Stimulated activated CD4-positive, alpha-beta T cell treated with anti-CD3 and anti-CD28 coated beads, Interleukin-1b, Interleukin-23, amount 100 ng/mL, for 1 hour (primary cell): ENCODE measurements at places on chromosomes 12 and 14.

DNA sequence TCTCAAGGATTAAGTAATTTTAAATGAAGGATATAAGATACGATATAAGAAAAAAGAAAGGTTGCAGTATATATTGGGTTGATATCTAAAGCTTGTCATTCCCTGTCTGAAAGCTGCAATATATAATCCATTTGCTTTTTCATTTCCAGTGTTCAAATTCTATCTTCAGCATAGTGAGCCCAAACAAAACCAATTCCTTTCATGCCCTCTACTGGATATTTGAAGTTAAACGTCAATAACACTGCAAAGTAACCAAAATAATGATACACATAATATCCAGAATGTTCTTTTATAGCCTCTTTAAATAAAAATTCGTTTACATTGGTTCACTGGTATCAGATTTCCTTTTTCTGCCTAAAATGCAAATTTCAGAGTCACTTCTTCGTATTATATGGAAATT, 64.5 kb upstream of the DAAM1 start:
- no peak for DNase-seq

DNA sequence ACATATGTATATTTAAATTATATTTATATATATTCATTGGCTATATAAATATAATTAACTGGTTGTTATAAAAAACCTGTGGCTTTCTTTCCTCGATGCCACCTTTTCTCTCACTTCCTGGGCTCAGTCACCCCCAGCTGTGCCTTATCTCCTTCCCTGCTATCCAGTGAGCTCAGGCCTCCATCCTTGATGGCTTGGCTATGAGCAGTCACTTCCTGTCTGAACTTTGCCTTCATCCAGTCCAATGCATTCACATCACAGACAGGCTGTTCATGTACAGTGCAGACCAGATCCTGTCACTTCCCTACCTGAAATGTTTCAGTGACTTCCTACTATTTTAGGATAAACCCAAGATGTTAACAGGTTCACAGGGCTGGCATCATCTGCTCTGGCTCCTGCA, 115.3 kb upstream of the PRB2 start:
- no peak for DNase-seq

- no peak for DNase-seq
Observed at GRCh38 chr12:128510511-128510910, 243.5 kb downstream of the TMEM132C start.

GRCh38 chr12:111409780-111410430, 4.2 kb downstream of the SH2B3 start:
- no peak for DNase-seq

DNA sequence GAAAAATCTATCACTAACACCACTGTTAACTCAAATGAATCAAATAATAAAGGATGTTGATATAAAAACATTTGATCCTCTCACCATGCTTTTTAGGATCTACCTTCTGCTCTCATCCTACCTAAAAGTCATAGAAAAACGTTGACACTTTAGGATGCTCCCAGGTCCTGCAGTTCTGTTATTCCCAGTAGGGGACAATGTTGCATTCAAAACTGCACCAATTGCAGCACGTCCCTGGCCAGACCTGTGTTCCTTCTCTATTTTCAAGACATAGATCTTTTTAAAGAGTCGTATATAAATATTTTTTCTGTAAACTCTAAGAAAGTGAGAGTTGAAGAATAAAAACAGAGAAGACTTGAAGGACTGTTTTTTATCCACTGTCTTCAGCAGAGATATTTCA, 8.8 kb downstream of the AICDA start:
- DNase-seq = no peak

DNA sequence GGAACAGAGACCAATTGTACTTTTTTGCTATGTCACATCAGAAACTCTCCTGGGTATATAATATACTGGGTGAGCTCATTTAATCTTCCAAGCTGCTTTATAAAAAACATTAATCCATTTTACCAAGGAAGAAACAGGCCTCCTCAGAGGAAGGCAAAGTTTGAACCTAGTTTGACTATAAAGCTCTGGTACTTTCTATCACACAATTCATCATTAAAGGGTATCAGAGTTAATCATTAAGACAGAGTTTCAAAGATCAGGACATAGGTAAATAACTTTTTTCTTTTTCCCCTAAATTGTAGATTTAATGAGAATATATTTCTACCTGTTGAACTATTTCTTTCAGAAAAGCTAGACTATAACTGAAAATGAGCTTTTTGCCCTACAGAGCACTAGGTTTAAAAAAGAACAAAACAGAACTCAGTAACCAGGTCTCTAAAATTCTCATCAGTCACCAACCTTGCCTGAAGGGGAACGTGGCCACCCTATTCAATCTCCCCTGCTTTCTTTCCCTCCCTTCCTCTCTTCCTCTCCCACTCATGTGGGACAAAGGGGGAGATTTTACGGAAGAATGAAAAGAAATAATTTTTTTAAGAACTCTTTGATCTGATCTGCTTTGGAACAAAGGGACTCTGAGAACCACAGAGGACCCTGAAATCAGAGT, 18.6 kb downstream of the FBXO21 start:
- no peak for DNase-seq

- DNase-seq = no peak
Observed at GRCh38 chr14:29803045-29803444, 124.6 kb downstream of the PRKD1 start.

DNA sequence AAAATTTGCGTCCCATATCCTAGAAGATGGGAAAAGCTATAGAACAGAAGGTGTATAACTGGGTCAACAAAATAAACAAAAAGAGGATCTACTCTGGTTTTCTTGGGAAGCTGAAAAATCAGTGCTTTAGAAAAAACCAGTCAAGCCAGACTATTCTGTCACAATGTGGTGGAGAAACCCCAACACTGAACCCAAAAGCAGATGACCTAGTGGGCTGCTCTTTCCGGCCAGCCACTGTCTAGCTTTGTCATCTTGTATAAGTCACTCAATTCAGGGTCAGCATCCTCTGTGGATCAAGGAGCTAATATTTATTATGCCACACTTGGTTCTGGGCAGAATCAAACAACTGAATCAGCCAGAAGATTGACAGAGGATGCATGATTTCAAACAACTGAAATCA, 26.6 kb upstream of the TMCC3 start:
- no peak for DNase-seq

- DNase-seq = no peak
Observed at GRCh38 chr14:32366256-32366879, 37.3 kb downstream of the AKAP6 start.

GRCh38 chr12:24909667-24910066, 39.2 kb downstream of the BCAT1 start:
- DNase-seq = no peak

DNA sequence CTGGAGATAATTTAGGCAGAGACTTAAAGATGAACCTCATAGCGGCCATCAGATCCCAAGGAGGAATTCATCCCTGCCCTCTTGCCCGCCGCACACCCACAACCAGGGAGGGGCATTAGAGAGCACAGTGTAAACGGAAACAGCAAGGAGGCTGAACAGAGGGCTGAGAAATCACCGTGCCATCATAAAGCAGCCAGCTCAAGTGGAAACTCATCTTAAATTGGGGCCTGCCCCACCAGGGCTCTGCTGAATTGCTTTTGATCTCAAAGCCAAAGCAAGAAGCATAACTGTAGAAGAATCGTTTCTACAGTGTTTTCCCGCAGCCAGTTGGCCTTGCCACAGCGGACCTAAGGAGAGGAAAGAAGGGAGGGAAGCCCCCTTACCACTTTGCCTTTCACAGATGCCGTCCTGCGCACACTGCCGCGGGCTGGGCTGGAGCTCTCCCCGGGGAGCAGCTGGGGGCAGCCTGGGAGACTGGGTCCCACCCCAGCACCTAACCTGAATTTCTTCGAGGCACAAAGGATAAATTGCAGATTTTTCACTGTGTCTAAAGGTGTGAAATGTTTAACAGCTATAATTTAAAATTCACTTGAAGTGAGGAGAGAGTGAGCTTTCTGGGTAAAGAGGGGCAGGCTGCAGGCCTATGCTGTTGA, 51.8 kb upstream of the MMP17 start:
- no peak for DNase-seq

- DNase-seq = no peak
Observed at GRCh38 chr12:105001476-105001875, 15.4 kb downstream of the NOPCHAP1 start.

DNA sequence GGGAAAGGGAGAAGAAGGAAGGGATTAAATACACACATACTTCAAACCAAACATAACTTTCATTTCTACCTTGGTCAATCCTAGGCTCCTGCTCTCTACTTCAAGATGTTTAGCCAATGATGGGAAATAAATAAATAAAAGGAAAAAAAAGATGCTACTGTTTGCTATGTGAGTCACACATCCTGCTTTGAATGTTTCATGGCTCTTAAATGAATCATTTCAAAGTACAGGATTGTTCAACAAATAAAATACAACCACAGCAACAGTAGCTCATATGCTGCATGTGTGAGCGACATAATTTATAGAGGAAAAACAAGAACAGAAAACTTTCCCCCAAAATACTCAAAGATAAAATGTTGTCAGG, 54.3 kb upstream of the NPFF start:
- no peak for DNase-seq

DNA sequence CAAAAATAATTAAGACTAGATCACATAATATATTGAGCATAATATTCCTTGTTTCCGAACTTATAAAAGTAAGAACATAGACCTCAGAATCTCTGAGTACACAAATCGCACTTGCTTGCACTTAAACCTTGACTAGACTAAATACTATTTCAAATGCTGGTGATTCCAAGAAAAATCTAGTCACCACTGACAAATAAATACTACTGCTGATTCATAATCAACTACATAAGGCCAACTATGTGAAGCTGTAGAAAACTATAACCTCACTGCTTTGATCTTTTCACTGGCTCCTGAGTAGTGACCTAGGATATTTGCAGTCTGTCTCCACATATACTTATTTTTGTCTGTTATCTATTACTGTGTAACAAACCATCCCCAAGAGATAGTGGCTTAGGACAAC, 245.4 kb downstream of the DIO2 start:
- DNase-seq = no peak

GRCh38 chr14:67425608-67426007, 13.6 kb upstream of the PLEK2 start:
- no peak for DNase-seq

- no peak for DNase-seq
Observed at GRCh38 chr12:97760601-97761000, 298.0 kb downstream of the RMST start.

GRCh38 chr12:10197879-10198278, 14.8 kb upstream of the GABARAPL1 start:
- no peak for DNase-seq
